ENCODE measurements at places on chromosomes 1 and 21.

GRCh38 chr1:25425098-25426085, 4.8 kb upstream of the RHCE start:
- no peak for DNase-seq

DNA sequence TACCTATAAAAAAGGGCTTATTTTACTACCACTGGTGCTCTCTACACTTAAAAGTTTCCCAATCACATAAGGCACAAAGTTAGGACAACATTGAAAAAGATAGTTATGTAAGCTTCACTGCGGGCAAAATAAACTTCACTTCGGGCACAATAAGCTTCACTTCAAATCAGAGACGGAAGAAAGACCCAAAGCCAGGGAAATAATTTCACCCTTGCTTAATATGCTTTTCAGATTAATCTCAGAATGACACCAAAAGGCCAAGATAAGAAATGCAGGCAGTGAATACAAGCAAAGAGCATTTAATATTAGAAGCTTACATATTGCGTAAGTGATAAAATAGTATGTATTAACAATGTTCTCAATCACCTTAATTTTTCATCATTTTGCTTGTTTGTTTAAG, 444.2 kb downstream of the SETD4 start:
- DNase-seq: no peak

GRCh38 chr21:34042735-34043134, 30.6 kb upstream of the MRPS6 start:
- DNase-seq: no peak

- DNase-seq: no peak
Measured at GRCh38 chr1:85172684-85173337, 28.0 kb downstream of the SYDE2 start.

DNA sequence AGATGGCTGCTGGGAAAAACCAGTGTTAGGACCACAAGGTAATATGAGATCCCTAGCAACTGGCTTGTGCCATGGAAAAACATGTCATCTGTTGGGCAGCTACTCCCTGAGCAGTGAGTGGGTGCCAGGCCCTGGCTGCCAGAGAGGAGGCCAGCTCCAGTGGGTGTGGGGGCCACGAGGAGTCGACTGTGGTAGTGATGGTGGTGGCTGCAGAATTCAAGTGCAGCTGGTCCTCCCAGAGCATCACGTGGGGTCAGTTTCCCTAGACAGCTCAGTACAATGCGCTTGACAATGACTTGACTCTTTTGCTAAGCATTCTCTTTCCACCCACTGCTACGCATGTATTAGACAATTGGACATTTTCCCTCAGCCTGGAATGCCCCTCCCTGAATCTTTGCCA, 14.5 kb upstream of the CDC42 start:
- DNase-seq: no peak

- DNase-seq: no peak
Measured at GRCh38 chr1:3978196-3978989, 78.3 kb upstream of the C1orf174 start.

DNA sequence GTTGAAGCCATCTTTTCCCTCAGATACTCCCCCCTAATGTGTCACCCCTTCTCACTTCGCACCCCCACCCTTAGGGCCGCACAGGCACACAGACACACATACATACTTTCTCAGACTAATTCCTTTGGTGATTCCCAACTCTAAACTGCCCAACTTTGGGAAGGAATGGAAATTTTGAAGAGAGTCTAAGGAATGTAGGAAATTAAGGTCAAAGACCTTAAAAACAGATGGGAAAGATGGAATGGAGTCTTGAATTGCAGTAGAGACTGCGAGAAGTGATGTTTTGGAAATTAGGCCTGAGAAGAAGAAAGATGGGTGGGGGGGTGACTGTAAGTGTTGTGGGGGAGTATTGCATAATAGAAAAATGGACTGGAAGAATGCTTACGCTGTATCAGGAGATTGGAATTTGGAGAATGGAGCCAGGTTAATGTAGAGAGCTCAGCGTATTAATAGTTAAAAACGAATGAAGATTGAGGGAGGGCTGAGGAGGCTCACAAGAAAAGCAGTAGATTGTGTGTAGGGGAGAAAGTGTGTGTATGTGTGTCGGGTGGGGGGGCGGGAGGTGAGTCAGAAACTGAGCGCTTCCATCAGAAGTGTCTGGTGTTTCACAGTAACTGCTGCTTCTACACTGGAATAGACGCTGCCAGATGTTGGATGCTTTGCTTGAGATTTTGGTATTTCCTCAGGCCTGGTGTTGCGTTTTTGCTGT, 1.7 kb downstream of the PIP5K1A start:
- DNase-seq: no peak

GRCh38 chr1:197868751-197869489, 33.5 kb upstream of the C1orf53 start:
- peak; percentile 45 for DNase-seq

DNA sequence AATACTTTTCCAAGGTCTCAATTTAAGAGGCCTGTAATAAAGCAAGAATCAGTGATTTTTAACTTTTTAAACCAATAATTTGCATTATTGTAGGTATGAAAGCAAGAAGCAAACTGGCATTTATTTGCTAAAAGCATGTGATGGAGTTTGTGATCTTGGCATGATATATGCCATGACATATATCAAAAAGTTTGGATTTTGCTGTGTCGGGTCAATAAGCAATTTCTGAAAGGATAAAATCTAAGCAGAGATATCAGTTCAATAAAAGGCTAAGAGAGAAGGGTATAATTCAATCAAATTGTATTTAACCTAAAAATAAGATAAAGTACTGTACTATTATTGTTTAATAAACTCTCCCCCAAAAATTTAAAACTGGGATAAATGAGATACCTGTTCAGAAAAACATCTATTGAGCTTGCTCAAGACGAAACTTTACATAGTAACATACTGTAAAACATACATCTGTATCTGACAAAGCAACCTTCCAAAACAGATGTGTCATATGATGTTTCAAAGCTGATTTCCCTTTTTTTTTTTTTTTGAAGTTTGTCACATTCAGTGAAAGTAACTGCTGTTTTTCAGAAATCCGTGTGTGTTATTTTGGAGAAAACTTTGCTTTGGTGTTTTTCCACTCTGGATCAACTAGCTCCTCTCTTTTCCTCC, 74.5 kb downstream of the TGFBR3 start:
- no peak for DNase-seq

GRCh38 chr1:78497201-78497600, 6.4 kb downstream of the PTGFR start:
- no peak for DNase-seq

DNA sequence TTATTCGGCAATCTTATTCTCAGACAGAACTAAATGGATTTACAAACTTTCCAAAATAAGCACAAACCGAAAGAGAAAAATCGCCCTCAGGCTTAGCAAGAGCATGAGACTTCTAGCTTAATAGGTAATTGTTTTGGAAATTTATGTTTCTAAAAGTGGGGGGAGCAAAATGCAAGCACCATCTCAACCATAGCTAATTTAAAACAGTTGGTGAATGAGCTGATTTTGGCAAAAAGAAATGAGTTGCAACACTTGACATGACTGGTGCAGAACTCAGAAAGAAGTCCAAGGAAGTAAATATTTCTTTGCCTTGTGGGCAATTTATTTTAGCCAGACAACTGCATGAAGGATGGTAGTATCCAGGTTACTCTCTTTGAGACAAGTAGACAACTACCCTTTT, 71.5 kb upstream of the PTGFR start:
- DNase-seq: no peak

- DNase-seq: no peak
Measured at GRCh38 chr1:157084720-157085119, 14.9 kb downstream of the ETV3L start.

- DNase-seq: no peak
Measured at GRCh38 chr1:8902765-8903164, 24.3 kb upstream of the ENO1 start.

DNA sequence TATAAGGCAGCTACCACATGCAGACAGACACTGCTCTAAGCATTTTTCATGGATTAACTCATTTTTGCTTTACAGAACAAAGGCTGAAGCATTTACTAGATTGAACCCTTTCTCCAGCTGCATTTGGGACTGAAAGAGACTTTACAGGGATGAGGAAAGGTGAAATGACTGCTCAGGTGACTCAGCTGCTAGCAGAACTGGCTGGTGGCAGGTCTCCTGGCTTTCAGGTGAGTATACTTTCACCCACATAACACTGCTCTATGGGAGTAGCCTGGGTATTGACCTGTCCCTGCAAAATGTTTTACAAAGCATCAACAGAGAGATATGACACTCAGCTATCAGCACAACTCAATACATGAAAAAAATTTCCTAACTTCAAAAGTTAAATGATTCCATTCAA, 2.6 kb upstream of the CCDC185 start:
- DNase-seq: no peak

DNA sequence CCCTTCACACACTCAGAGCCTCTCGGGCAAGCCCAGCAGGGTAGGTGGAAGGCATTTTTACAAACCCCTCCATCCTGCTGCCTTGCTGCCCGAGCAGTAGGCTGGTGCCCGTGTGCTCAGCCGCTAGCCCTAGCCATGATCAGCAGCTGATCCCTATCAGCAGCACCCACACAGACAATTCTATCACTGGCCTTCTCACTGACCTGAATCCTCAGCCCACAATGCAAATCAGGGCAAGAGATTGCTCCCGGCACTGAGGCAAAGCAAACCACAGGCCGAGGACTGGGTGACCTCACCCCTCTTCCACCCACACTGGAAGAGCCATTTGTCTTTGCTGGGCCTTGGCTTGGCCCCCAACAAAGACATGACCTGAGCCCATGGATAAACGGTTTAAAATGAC, 895 bp upstream of the PDZK1 start:
- DNase-seq: no peak

GRCh38 chr1:205240118-205240517, 12.4 kb downstream of the TMCC2 start:
- DNase-seq: no peak

DNA sequence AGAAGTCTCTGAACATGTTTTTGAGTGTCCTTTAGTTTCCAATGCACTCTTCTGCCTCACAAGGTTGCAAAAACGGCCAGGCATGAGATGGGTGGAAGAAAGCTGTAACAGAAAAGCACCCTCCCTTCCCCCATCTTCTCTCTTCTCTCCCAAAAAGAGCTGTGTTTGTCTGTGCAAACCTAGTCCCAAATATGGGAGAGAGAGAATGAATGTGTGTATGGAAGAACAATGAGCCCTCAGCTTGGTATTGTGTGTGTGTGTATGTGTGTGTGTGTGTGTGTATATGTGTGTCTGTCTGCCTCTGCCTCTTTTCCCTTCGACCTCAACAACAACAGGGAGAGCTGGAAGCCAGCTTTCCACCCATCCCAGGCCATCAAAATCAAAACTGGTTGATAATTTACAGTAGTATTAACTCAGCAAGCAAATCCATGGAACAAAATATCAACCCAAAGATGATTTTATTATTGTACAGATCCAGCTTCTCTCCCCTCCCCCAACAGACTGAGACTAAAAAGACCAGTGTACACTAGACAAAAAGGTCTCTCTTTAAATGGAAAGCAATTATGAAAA, 1.8 kb downstream of the RERE start:
- peak; percentile 29 for DNase-seq

GRCh38 chr1:167344615-167345385, 124.1 kb downstream of the POU2F1 start:
- no peak for DNase-seq

DNA sequence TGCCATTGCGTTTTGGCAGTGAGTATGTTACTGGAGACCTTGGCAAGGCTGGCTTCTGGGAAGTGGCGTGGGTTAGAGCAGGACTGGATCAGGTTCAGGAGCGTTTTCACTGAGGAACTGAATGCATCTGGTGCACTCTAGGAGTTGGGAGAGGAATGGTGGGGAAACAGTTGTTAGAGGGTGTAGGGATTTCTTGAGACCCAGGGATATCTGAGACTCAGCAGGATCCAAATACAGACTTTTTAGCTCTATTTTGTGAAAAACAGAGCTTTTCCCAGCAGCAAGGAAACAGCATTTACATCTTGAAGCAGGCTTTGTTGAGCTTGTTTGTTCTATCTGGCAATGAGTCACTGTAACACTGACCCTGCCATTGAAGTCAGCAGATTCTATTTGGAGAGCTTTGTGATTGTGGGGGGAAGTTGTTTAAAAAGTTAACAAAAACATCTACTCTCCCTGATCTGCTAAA, 56.9 kb upstream of the NRIP1 start:
- DNase-seq: no peak

- DNase-seq: no peak
Measured at GRCh38 chr1:211634461-211634860, 41.0 kb downstream of the NEK2 start.

- DNase-seq: no peak
Measured at GRCh38 chr21:26177187-26177586, 6.6 kb upstream of the APP start.

DNA sequence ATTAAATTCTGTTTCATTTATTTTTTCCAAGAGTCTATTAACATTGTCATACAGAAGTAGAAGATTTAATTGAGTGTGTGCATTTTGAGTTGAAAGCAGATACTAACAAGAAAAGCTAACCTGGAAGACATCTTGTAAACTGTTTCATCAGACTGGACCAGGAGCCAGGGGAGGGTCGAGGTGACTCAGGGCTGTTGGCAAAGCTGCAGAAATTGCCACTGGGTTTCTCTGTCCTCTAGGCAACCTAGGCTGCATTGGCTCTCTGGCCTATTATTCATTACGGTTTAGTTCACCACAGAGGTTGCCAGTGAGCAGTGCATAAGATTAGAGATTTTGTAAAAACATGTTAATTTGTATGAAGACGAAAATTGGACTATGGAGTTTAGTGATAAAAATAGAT, 27.5 kb downstream of the ERG start:
- no peak for DNase-seq

DNA sequence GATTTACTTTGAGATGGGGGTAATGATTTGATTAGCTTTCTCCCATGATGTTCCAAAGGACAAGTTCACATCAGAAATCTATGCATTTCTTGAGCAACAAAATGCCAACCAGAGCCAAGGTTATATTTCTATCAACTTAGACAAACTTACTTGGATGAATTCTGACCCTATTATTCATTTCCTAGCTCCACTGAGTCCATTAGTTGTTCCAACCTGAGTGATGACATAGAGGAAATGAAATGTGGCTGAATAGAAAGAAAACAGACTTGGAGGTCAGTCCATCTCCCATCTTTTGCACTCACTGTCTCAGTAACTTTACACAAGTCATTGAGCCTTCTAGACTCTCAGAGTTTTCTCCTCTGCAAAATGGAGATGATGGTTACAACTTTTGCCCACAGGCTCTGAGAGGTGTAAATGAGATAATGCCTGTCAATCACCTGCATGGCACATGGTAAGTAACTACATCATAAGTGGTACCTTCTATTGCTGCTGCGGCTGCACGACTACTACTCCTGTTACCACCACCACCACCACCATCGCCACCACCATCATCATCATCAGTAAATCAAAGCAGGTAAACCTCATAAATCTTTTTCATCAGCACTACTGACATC, 98.2 kb downstream of the PTPN14 start:
- no peak for DNase-seq
